ENCODE measurements at places on chromosomes 3 and 15. TPM values are rescaled to one million over a fixed set of nuclear protein-coding genes. Genes with fewer than 3 reads are reported as not detected.

The XCR1 gene
- not detected for total RNA-seq

The CACNA1D gene
- total RNA-seq: 0.18 TPM

The FGF7 gene
- not detected for total RNA-seq

The SERPINI2 gene
- total RNA-seq: not detected

The SPRED1 gene
- 5.5 TPM for total RNA-seq

The CHRNA7 gene
- 0.21 TPM for total RNA-seq

DNA sequence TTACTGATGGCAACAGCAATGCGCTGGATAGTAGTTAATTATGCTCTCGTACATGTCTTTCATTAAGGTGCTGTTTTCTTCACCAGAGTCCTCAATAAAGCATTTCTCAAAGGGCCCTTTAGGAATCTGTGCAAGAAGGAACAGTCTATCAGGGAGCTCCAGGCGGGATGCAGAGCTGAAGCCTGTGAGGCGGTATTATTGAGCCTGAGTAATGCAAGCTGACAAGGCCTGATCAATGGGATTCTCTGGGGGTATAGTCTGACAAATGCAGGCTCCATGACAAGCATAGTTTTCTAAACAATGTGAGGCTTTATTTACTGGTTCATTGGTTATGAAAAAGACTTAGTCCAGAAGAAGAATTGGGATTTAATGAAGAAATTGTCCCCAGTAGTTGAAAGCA lies 530.9 kb upstream of the CBLB start:
- DNase-seq: no peak

GRCh38 chr3:128113817-128114794 lies 9.5 kb downstream of the RUVBL1 start:
- DNase-seq: no peak

- DNase-seq: no peak
These were observed 19.9 kb upstream of the LPP start for GRCh38 chr3:188134079-188134478.

DNA sequence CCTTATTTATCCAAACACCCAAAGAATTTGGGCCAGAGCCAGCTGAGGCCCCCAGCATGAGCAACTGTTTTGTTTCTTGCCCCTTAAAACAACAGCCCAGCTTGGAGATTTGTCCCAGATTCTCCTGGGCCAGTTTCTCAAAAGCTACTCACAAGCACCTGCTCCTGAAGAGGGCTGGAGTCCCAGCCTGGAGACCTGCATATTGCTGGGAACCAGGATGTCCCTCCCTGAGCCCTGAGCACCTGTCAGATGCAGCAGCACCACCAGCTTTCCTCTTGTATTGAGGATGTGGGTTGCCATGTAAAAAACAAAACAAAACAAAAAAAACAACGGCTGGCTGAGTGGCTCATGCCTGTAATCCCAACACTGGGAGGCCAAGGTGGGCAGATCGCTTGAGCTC lies 7.0 kb upstream of the RFT1 start:
- no peak for DNase-seq

- no peak for DNase-seq
These were observed 148.6 kb downstream of the CNTN3 start for GRCh38 chr3:74465715-74466410.

DNA sequence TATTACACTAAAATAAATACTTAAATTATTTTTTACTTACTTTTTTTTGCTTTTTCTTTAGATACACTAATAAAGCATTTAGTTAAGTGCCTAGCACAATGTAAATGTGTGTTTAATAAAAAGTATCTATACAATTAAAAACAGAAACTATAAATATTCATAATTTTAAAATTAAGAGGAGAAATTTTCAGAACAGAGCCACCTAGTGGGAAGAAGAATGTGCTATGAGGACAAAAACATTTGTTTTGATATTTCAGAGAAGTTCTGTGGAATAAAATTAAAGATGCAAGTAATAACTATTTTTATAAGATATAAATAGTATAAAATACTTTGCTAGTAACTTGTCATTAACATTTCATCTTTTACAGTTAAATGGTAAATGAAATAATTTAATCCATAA lies 33.6 kb upstream of the PLSCR5 start:
- DNase-seq: no peak

DNA sequence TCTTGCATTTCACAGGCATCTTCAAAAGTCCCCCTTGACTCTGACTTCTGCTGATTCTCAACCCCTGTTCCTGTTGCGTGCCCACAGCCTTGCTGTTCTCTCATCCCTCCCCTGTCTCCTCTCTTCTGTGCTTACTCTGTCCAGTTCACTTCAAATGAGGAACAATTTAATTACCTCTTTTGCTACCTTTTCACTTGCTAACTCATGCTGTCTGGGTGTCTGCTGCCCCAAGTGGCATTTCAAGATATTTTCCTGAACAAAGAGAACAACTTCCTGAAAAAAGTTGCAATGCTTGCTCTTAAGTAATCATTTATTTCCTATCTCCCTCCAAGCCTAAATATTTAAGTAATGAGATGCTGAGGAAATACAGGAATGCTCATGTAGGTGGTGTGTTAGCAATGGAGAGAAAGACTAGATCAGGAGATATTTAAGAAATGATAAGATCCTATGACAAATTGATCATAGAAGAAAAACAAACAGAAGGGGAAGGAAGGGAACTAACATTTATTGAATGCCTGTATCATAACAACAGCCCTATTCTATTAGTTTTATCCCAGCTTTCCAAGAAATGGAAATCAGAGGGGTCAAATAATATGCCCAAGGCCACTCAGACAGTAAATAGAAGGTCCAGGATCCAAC lies 42.2 kb downstream of the SV2B start:
- no peak for DNase-seq

DNA sequence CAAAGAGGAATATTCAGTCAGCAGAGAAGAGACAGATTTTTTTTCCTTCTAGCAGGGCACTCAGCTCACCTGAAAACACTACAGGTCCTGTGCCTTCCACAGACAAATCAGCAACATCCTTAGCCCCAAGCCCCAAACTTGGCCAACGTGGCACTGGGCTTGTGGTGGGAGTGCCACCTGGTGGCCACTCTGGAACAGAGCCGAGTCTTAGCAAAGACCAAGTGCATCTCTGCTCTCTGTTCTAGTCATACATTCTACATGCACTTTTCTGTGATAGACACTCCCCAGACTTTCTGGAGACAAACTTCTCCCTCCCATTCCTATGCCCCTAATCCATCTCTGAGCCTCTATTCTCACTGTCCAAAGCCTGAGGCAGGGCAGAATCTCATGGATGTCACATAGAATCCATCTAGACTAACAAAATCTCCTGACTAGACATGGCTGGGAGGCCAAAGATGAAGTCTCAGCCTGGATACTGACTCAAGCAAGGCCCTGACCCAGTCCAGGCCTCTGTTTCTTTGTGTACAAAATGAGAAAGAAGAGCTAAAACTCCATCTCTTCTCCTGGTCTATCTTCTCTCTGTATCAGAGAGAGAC lies 5.1 kb upstream of the SEMA7A start:
- peak; percentile 78 for DNase-seq

DNA sequence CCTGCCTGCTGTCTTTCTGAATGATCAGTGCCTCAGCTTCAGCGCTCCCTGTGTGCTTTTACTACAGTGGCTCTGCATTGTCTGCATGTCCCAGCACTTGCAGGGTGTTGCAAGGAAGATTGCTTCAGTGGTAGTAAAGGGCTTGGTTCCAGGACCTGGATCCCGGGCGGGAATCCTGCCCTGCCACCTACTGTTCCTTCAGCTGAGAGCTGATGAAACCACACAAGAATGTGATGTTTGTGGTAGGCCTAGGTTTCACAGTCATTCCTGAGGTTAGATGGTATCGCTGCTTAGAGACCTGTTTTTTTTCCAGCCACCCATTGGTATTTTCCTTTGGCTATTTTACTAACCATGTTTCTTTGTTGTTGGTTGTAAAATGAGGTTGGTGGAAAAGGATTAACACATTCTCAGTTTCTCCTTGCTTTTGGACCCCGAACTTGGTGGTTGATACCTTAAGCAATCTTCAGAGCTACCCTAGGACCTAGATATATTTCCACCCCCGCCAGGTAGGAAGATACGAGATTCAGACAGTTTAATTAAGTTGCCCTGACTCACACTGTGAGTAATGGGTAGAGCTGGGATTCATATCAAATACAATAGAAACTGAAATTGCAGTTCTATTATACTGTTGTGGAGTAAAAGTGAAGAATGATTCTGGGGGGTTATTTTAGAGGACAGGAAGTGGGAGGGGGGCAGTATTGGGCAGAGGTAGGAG lies 11.4 kb downstream of the GPR87 start:
- DNase-seq: no peak

GRCh38 chr15:28082891-28083684 lies 16.0 kb downstream of the OCA2 start:
- no peak for DNase-seq

- no peak for DNase-seq
These were observed 15.7 kb downstream of the UQCC5 start for GRCh38 chr3:52552089-52552488.

- no peak for DNase-seq
These were observed 157.5 kb upstream of the SLC24A5 start for GRCh38 chr15:47963265-47963664.

- no peak for DNase-seq
These were observed 55.1 kb downstream of the MBNL1 start for GRCh38 chr3:152323834-152324233.

GRCh38 chr3:50575372-50575771 lies 6.0 kb downstream of the HEMK1 start:
- DNase-seq: no peak

- no peak for DNase-seq
These were observed 6.1 kb downstream of the ZIC1 start for GRCh38 chr3:147415286-147415685.

DNA sequence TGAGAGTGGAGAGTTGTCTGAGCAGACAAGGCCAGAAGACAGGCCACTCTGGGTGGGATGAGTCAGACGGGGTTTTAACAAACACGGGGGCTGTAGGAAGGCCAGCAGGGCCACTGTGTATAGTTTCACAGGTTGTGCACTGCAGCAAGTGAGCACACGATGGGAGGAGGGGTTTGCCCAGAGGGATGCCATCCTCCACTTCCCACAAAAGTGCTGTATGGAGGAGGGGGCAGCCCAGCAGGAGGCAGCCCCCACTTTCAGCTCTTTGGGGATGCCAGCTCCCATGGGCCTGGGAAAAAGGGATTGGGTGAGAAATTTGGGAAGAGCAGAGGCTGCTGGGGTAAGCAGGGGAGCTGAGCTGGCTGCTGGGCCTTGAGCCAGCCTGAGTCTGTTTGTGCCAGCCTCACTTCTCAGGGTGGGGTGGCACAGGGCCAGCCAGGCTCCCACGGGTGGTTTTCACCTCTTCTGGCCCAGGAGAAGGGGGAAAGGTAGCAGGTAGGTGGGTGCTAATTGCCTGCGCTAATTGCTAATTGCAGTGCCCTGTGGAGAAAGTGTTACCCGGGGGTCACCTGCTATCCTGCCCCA lies 6.7 kb downstream of the ZBTB47 start:
- DNase-seq: no peak

DNA sequence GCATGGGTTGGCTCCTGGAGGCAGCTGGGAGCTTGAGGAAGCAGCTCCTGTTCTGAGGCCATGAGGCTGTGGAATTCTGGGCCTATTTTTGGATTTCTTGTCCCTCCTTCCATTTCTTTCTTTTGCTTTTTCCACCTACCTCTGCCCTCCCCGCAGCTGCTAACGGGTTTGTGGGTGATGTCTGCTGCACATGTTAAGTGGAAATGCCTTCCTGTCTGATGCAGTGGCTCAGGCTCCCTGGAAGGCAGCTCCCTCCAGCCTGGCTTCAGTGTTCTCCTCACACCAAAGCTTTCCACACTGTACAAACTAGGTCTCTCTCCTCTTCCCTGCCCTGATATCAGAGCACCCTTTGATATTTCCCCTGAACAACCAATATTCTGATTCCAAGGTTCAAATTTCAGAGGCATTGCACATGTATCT lies 33.8 kb upstream of the ESYT3 start:
- no peak for DNase-seq

DNA sequence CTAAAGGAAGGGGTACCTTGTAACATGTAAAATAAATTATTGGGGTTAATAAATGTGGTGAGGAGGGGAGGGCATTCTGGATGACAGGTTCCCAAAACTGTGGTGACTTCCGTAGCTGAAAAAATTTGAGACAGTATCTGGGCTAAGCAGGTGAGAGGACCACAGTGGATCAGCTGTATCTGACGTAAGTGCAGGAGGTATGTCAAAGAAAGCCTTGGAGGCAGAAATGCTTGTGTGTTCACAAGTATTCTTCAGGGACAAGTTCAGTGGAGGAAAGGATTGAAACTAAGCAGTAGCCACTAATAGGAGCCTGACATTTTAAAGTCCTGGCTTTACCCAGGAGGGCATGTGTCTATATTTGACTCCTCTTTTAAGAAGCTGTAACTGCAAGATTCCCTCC lies 52.0 kb downstream of the CD86 start:
- DNase-seq: no peak

DNA sequence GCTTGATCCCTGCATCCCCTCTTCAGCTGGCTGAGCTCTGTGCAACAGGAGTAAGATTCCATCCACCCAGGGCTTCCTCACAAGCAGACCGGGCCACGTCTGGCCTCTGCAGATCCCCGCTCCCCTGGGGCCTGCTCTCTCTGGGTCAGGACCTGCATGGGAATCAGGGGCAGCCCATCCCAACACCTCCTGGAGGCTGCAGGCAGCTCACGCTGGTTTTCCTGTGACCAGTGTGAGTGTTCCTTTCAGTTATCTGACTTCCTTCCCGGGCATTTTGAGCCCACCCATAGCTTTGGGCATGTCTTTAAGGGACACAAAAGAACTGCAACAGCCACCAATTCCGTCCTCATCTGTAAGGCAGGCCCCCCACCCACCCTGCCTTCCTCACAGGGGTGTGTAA lies 16.3 kb downstream of the NUP210 start:
- DNase-seq: no peak

DNA sequence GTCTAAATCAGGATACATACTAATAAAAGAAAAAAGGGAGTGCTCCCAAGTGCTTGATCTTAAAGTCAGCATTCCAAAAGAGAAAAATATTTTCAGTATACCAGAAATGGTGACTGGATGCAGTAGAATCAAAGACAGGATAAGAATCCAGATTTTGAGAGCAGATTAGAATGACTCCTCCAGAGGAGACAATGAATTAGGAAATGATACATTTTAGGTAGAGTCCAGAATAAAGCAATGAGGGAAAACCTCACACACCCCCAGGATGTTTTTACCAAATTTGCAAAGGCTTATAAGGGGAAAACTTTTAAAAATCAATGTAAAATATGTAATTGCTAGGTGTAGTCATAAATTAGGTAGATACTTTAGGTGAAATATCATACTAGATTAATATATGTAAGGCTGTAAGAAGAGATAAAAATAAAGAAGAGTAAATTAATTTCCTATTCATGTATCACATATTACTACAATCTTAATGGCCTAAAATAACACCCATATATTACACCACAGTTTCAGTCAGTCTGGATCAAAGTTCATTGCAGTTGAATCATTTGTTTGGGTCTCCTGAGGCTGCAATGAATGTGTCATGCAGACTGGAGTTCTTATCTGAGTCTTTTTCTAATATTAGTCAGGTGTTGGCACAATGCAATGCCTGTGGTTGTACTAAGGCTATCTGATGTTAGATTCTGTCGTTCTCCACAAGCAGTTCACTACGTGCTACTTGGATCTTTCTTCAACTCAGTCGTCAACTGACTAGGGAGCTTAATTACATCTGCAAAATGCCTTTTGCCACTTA lies 547.8 kb upstream of the EPHA6 start:
- DNase-seq: no peak

GRCh38 chr3:71421820-71422566 lies 161.5 kb downstream of the FOXP1 start:
- no peak for DNase-seq

GRCh38 chr3:87161417-87161816 lies 65.7 kb upstream of the CHMP2B start:
- no peak for DNase-seq
